ENCODE measurements at places on chromosomes 11 and 22. TPM values are rescaled to one million over a fixed set of nuclear protein-coding genes. Genes with fewer than 3 reads are reported as not detected.

GRCh38 chr22:24957043-24957442 is 4.5 kb downstream of the KIAA1671 start:
- DNase-seq, result no peak

- peak; percentile 45 for DNase-seq
Observed at GRCh38 chr11:86671531-86672006, 847 bp downstream of the ME3 start.

DNA sequence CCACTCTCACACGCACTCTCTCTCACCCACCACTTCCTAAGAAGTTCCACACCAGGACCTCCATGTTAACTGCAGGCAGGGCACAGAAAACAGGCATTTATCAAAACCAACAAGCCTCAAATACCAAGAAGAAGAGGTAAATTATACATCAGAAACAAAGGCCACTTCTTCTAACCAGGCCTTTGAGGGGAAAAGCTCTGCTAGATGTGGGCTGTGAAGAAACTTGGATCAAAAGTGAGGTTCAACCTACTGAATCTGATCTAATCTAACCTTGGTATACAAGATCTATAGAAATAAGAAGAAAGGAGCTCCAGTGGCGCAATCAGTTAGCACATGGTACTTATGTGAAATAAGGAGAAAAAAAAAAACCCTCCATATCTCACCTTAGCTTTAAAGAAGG is 91.9 kb downstream of the FAM168A start:
- DNase-seq, result no peak

C2CD2L gene
- total RNA-seq, result 10.4 TPM

OR51B2 gene
- not detected for total RNA-seq

NPAS4 gene
- total RNA-seq, result not detected

SLC5A1 gene
- not detected for total RNA-seq

INS gene
- total RNA-seq, result not detected

DNA sequence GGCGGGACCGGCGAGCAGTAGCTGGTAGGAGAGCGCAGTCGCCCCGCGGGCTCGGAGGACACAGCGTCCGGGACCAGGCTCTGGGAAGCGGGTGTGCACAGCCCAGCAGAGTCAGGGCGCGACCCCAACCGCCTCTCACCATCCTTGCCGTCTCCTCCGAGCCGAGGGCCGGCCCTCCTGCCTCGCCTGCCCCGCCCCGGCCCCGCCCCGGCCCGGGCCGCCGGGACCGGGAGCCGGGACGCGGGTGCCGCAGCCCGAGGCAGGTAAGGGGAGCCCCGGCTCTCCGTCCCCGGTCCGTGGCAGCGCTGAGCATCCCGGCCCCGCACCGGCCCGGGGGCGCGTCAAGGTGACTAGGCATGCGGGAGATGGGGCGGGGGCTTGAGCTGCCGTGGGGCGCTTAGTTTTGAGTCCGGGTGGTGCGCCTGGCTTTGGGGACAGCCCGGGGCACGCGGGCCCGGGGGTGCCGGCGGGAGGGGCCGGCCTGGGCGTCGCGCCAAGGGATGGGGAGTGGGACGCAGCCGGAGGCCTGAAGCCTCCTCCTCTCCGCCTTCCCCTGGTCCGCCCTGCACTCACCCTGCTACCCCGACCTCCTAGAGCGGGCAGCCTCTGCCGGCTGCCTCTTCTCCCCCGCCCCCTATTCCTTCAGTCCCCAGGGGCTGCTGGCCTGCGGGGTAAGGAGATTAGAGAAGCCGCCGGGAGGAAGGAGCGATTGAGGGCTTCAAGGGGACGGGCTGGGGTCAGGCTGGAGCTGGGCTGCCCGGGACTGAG is at the start of gene ABCG4:
Gene ABCG4, plus strand, starts transcription at position 35 of the 768 bp plus-strand sequence. CDS start 914 bp downstream, outside the sequence.
- no peak for DNase-seq

DNA sequence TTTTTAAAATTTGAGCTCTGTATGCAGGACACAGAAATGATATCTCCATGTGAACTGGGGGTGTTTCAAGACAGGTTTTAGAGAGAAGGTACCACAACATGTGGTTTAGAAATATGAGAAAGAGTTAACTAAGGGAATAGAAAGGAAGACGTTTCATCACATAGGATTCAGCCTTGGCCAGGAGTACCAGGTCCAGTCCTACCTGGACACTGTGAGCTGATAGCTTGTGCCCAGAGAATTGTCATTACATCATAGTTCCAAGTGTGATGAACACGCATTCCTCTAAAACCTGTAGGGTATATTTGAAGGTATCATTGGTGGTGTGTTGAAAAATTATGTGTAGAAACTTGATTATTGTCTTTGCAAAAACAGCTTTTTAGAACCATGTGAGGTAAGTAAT is 1.8 kb downstream of the SLC22A9 start:
- no peak for DNase-seq

DNA sequence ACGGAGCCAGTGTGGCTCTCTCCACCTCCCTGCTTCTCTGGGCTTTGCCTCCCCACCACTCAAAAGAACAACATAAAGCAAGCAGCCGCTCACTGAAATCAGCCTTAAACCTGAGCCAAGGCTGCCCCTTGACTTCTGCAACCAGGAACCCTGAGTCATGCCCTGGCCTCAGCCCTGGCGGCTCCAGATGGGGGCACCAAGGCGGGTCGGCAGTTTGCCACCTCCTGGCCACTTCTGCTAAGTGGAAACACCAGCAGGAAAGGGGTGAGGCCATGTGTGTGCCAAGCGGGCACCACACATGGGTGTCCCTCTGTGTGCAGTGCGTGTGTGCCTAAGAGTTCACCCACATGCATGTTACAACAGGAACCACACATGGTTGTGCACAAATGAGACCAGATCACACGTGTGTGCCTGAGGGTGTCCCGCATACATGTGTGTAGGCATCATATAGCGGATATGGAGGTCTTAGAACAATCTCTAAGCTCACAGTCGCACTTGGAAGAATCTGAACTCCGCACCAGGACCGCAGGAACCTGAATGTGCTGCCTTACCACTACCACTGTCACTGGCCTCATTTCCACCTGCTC is 221.2 kb downstream of the MN1 start:
- DNase-seq, result peak; percentile 18

DNA sequence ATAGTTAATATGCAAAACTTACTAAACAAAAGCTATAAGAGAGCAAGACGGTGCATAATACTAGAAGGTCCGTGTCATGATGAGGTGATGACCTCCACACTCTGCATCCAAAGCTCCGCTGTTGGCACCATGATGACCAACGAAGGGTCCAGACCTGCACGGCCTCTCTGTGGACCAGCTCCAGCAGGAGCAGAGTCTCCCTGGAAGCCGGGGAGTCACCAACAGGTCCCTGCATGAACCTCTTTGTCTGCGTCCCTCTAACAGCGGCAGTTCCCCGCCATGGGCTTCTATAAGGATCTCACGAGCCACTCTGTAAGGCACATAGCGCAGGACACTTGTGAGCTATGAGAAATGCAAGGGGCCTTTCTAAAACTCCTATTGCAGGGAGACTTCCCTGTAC is 517.3 kb downstream of the BRD1 start:
- DNase-seq, result no peak

DNA sequence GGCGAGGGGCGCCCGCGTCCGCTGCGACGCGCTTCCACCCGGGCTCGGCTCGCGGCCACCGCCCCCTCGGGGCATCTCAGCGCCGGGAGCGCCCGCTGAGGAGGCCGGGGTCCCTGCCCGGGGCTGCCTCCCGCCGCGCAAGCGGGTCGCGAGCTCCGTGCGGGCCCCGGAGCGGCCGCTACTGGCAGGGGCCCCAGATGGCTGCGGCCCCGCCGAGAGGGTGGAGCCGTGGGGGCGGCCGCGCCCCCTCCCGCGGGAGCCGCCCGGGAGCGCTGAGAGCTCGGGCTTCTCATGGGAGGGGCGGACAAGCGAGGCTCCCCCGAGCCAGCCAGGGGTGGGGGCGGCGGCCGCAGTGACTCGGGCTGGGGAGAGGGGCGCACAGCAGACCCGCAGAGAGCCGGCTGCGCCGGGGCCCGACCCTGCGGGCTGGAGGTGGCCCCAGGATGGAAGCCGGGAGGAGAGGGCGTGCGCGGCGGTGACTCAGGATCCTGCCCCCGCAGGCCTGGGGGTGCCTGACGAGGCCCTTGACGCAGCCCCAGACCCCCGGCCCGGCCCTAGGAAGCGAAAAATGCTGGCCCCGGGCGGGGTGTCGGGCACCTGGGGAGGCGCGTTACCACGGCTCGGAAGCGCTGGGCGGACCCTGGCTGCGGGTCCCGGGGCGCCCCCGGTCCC is 603 bp upstream of the ZFTA start:
- DNase-seq, result peak; percentile 21

DKK3 gene
- total RNA-seq, result 165 TPM

DNA sequence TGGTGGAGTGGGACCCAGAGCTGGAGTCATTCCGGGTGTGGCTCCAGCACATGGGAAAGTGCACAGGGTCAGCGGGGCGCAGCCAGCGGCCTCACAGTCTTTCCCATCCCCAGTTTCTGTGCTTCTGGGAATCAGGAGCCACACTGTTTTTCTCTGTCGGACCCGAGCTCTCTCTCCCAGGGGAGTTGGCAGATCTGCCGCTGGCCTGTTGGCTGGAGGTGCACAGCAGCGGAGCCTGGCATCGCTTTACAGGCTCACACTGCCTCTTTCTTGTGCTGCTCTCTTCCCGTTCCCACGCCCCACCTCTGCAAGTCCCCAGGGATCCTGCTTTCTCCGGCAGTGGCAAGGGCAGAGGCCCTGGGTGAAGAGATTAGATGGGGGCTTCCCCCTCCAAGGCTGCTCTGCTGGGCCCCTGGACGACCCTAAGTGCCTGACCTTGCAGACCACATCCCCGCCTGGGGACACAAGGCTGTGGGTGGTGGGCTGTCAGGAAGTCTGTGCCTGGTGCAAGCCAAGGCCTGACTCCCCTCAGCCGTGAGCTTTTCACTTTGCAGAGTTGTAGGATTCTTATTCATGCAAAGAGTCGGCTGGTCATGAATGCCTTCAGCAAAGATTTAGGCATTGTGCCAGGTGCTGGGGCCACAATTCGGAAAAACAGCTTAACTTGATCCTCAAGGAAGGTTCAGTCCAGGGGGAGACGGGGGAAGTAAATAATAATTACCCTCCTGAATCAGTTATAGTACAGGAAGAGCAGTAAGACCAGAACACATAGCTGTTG is 116.3 kb downstream of the TIMP3 start:
- DNase-seq, result no peak

GRCh38 chr11:134554861-134555260 is 142.8 kb upstream of the B3GAT1 start:
- no peak for DNase-seq

DNA sequence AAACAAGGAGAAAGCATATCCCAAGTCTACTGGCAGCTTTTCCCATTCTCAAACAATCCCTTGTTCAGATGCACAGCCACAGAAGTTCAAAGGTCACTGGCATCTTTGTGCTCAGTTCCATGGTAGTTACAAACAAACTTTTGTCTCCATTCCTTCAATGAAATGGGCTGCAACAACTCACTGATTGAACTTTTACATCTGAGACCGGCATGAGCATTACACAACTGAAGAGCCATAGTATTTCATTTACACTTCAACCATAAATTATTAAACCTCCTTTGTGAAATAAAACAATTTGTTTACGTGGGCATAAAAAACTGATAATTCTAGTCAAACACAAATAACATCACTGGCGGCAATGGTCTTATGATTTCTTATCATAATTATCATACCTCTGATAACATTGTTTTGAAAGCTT is 67.8 kb upstream of the ARHGAP32 start:
- DNase-seq, result no peak

OR9G4 gene
- total RNA-seq, result not detected

GRCh38 chr11:57752954-57753353 is 1.3 kb upstream of the BTBD18 start:
- DNase-seq, result no peak

GRCh38 chr22:44906999-44907644 is 102.7 kb downstream of the PHF21B start:
- DNase-seq, result no peak

DNA sequence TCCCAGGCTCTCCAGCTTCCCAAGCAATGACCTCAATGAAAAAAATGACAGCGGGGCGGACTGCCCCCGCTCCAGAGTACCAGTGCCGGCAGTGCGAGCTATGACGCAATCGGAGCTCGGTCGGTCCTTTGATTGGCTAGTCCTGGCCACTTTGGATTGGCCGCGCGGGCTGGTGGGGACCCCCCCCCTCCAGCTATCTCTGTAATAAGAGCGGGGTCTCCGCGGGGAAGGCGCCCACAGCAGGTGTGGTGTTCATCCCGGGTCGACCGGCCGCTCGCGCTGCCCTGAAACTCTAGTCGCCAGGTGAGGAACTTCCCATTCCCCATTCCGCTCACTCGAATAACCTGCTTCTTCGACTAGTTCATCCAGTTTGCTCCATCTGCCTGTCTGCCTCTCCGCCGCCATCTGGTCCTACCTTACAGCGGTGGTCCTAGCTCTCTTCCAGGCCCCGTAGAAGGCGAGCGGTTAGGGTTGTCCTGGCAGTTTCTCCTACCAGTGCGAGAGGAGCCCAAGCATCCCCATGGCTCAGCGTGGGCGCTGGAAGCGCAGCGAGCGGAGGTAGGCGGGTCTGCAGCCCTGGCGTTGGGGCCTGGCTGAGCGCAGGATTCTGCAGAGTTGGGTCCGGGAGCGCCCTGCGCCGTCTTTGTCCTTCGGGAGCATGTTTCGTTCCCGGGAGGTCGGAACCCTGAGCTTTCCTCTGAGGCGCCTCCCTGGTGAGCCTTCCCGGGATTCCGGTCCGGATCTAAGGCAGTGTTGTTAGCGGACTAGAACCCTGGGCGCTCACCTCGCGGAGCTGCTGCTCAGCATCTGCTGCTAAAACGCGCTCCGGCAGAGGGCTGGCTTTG is at the start of gene CALCB:
Gene CALCB, plus strand, starts transcription at position 233 of the 845 bp plus-strand sequence. CDS start 1,126 bp downstream, outside the sequence.
- no peak for DNase-seq

DNA sequence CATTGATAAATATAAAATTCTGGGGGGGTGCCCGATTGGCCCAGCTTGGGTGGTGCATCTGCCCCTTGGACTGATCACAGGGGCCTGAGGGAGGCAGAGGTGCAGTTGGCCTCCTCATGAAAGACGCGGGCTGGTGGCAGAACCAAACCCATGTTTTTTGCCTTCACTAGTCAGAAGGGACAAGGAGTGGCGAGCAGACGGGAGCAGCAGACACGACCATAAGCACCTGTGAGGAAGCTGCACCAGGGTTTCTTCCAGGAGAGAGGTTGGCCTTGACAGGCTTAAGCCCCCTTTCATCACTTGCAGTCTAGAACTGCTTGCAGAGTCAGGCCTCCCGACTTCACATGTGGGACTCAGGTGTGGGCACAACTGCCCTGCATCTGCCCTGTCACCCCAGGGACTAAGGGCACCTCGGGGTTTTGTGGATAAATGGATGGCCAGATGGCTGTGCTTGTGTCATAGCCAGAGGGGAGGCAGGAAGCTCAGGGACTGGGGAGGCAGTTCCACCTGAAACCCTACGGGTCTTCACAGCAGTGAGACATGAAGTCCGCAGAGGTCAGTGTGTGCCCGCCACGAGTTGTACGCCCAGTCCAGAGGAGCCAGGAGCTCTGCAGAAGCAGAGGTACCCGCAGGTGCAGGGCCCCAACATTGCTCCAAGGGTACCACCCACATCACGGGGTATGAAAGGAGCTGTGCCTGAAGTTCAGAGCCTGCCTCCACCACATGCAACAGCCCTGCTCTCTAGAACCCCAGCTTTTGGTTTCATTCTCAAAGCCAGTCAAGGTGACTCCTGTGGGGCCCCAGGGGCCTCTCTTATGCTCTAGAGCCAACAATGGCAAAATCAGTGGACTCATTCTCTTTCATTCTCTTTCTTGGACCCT is 18.2 kb upstream of the SYT13 start:
- no peak for DNase-seq

- peak; percentile 23 for DNase-seq
Observed at GRCh38 chr22:43131773-43132501, 11.3 kb downstream of the MCAT start.

- no peak for DNase-seq
Observed at GRCh38 chr11:96960476-96960875, 570.7 kb downstream of the JRKL start.

- DNase-seq, result no peak
Observed at GRCh38 chr22:39939830-39940229, 20.4 kb upstream of the TMA7B start.

- peak; percentile 28 for DNase-seq
Observed at GRCh38 chr11:12808519-12808918, 134.3 kb downstream of the TEAD1 start.

CLCF1 gene
- total RNA-seq, result 5.8 TPM

Measured in endothelial cell of umbilical vein (primary cell).